ENCODE measurements at places on chromosomes 12 and 14.

- DNase-seq, result no peak
Observed at GRCh38 chr12:38695057-38695456, 210.3 kb downstream of the CPNE8 start.

DNA sequence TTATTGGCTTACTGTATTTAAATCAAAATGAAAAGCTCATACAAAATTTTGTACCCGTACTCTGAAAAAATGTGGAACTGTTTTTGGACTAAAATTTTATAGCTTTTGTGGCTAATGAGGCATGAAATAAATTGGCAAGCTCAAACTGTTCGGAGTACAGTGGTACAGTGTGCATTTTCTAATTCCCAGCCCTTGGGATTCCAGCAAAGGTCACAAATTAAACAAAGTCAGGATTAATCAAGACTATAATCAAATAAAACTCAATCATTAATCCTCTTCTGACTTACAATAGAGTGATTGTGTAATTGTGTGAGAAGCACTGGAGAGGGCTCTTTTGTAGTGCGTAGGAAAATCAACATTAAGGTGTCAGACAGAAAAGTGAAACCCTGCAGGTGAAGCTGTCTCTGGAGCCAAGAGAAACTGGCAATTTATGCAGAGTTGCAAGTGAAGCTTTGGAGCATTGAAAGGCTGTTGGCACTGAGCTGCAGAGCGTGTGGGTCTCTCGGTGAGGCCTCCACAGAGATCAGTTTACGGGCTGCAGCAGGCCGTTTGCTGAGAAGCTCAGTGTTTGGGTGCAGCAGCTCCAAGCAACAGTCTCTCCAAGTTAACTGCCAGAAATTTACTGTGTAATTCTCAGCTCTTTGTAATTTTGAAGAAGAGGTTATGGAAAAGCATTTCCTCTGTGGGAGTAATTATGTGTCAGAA is 275.9 kb downstream of the FBXL14 start:
- peak; percentile 39 for DNase-seq

- no peak for DNase-seq
Observed at GRCh38 chr12:922285-922684, 27.2 kb downstream of the RAD52 start.

- no peak for DNase-seq
Observed at GRCh38 chr14:67580336-67581171, 19.5 kb downstream of the PIGH start.

DNA sequence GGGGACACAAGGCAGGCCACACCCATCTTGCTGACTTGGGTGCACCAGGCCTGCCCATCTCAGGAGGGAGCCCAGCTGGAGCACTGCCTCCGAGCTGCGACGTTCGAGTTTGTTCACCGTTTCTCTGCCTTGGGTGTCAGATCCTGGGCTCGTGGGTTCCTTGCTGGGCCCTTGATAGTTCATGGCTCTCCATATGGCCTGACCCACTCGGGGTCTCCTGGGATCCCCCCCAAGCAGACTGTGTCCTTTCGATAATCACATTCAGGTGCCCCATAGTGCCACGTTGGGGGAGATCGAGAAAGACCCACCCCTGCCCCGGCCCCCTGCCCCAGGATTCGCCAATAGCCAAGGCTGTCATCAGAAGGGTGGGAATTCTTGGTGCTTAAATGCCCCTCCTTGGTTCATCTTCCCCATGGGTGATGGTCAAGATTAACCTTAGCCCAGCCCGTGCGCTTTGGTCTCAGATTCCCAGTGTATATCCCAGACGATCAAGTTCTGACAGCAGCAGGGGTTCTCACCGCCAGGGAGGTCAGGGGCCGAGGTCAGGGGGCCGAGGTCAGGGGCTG is 7.4 kb downstream of the RFLNA start:
- no peak for DNase-seq

- peak; percentile 91 for DNase-seq
Observed at GRCh38 chr12:109727039-109727723, 13.6 kb downstream of the FAM222A start.

GRCh38 chr12:11746024-11746771 is 96.7 kb downstream of the ETV6 start:
- DNase-seq, result no peak

DNA sequence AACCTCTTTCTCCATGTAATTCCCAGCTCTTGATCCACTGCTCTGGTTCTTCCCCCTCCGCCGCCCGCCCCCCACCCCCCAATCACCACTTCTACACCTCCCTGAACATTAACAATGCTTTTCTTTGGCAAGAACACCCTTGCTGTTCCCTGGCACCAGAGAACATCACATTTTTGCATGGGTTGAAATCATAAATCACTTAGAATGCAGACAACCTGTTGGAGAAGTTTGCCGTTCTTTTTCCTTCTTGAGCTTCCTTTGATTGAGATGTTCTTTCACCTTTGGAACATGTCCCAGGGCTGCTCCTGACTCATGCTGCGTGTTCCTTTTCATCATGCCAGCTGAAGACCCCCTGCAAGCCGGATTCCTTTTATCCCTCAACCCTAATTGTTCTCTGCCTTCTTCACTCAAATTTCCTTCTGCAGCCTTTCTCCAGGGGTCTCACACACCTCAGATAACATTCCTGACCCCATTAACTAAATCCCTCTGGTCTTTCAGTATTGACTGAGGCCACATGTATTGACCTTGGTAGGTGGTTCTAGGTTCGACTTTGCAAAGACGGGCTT is 294.1 kb upstream of the TMPO start:
- DNase-seq, result no peak

GRCh38 chr12:125092872-125093680 is 27.8 kb downstream of the AACS start:
- DNase-seq, result no peak

DNA sequence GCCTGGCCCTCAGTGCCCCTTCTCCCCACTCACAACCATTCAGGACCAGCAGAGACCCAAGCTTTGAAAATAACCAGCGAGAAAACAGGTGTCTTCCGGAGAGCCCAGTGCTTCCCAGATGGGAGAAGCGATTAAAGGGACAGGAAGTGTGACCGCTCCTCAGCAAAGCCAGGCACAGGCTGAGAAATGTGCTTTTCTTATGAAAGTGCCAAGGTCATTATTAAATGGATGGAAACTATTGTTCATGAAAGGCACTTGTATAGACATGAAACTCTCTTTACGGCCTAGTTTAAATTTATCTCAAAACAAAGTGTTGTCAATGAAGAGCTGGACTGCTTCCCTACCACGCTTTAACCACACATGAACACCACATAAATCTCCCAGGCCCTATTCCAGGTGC is 210.4 kb downstream of the SPTSSA start:
- DNase-seq, result no peak

DNA sequence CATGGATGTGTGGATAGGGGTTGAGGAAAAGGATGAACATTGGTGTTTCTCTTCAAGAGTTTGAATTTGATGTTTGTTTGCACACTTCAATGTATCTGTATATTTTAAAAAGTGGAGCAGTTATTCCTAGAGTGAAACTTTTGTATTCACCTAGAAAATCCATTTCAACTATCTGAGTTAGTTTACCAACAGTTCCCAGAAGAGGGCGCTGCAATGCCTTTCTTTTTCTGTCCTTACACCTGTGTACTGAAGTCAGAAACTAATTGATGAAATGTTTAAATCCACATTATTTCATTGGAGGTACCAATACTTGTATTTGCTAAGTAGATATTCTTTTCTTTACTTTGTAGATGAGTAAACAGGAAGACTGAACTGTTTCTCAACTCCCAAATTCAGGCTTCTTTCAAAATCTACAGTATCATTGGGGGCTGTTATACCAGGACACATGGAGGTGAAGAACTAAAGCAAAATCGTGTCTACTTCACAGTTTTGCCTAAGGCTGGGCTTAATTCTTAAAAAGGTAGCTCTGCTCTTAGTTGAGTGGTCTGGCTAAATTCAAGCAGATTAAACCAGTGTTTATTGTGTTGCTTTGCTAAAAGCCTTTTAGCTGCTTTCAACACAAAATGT is 26.6 kb upstream of the KLRB1 start:
- DNase-seq, result no peak

- no peak for DNase-seq
Observed at GRCh38 chr12:93020631-93021597, 91.8 kb upstream of the EEA1 start.

DNA sequence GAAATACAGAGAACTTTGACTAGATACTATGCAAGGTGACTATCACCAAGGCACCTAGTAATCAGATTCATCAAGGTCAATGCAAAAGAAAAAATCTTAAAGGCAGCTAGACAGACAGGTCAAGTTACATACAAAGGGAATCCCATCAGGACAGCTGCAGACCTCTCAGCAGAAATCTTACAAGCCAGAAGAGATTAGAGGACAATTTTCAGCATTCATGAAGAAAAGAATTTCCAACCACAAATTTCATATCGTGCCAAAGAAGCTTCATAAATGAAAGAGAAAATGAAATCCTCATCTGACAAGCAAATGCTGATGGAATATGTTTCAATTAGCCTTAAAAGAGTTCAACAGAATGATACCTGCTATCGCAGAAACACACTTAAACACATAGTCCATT is 913.7 kb downstream of the RPS29 start:
- DNase-seq, result no peak

GRCh38 chr14:55298500-55298822 is 27.2 kb downstream of the FBXO34 start:
- no peak for DNase-seq

GRCh38 chr14:92556863-92557543 is 43.4 kb downstream of the RIN3 start:
- no peak for DNase-seq

DNA sequence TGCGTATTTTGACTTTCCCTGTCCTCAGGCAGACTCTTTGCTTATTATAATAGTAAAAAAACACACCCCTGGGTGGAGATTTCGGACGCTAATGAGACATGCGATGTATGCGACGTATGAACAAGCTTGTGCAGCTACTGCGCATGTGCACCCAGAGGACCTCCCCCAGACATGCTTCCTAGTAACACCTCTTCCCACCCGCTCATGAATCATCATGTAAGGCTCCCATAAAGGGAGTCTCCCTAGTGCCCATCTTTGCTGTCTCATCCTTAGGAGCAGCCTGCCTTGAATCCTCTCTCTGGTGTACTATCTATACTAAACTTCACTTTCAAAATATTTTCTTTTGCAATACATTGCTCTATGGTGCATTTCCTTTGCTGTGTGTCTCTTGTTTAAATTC is 210.1 kb downstream of the TMEM132D start:
- DNase-seq, result no peak

DNA sequence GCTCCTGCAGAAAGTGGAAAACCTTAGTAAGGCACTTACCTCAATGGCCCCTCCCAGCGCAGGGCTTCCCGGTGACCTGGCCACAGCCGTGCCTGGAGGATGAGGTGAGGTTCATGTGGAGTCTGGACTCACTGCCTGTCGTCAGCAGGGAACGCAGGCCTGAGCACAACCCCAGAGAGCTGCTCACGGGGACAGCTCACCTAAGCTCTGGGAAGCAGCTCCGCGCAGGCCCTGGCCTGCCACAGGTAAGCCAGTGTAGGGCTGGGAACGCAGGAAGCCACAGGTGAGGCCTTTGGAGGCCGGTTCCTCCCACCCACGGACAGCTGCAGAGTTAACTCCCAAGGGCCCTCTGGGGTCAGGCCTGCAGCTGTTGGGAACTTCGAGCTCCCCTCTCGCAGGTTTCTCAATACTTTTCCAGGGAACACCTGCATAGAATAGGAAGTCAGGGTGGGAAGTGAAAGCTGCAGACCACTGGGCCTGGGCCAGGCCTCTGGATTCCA is 32.7 kb downstream of the ANAPC7 start:
- DNase-seq, result no peak

- DNase-seq, result no peak
Observed at GRCh38 chr14:50013198-50013918, 103.0 kb downstream of the VCPKMT start.

- no peak for DNase-seq
Observed at GRCh38 chr14:70006699-70007098, 127.5 kb downstream of the SMOC1 start.

DNA sequence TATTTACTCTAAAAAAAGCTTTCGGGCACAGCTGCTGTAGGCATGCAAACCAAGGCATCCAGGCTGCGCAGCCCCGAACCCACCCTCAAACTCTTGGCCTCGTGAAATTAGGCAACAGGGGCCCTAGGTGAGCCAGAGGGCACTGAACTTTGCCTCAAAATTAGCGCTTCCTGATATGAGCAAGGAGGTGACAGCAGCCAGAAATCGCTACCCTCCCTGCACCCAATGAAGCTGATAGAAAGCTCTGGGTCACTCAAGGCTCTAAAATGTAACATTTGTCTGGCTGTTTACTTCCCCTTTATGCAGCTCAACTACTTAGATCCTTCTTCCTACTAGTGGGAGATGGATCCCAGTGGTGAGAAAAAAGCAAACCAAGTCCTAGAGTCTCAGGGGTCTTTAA is 61.8 kb downstream of the PITPNM2 start:
- DNase-seq, result no peak

DNA sequence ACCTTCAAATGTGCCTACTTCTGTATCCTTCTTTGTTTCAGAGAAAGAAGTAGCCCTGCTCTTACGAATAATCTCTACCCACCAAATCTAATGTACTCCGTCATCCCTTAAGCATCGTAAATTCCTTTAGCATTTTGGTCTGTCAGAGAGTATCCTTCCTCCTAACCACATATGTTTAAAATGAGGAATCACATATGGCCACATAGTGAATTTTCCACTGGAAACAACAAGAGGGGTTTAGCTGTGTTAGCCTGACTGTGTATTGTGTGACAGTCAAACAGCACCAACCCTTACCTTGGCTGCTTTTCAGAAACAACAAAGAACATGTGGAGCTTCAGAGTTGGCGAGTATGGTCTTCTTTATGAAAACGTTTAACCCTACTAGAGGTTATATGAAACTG is 5.5 kb downstream of the LUM start:
- DNase-seq, result no peak

GRCh38 chr12:12327802-12328201 is 22.2 kb downstream of the MANSC1 start:
- DNase-seq, result peak; percentile 78

DNA sequence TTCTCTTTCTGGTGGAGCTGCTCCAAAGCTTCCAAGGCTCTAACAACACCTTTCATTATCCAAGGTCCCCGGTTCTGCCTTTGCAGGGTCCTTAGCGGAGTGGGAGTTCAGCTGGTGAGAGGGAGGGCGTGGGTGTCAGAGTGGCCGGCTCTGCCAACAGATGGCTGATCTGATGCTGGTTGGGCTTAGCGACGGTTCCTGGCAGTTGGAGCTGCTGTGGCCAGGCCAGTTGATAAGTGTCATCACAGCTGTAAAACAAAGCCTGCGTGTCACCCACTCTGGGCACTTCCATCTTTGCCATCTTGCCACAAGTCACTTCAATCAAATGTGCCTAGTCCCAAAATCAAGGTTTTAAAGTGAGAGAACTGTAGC is 36.3 kb downstream of the RIN3 start:
- DNase-seq, result no peak

GRCh38 chr14:95270203-95270602 is 49.5 kb downstream of the CLMN start:
- no peak for DNase-seq

GRCh38 chr12:104106965-104107364 is 31.0 kb downstream of the NFYB start:
- no peak for DNase-seq
